NCI-H82 (cell line): ENCODE measurements at places on chromosomes 5 and 9.

DNA sequence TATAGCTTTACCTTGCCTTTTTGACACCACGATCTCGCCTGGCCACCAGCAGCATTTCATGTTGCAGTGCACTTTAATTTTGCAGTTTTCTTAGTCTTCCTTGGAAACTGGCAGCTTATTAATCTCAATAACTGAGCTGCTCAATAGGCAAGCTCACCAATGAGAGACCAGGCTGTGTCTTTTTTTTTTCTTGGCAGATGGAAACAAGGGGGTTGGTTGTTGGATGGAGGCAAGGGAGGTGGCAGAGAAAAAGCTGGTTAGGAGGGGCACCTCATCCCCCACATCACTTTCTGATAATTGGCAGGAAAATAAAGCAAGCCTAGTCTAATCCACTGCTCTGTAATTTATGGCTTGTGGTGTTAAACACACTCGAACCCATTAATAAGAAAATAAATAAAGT is 324.5 kb upstream of the WWC1 start:
- DNase-seq = peak; percentile 63

- DNase-seq = peak; percentile 36
Measured at GRCh38 chr9:77512876-77513275, 135.2 kb downstream of the GNA14 start.

GRCh38 chr9:132662152-132662945 is 7.4 kb downstream of the DDX31 start:
- DNase-seq = no peak

DNA sequence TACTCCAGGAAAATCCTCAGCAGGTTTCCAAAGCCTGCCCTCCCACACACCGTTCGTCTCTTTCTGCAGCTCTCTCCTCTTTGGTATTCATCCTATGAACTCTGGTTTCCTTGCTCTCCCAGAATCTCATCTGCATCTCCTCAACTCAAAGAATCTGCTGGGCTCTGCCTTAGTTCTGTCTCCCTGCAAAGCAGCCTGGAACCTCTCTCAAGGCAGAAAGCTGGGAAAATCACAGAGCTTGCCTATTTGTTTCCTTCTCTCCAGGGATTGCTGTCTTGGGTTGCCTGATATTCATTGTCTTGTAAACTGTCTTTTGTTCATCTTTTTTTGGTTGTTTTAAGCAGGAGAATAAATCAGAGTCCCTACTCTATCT is 5.3 kb upstream of the ERAP2 start:
- DNase-seq = no peak

DNA sequence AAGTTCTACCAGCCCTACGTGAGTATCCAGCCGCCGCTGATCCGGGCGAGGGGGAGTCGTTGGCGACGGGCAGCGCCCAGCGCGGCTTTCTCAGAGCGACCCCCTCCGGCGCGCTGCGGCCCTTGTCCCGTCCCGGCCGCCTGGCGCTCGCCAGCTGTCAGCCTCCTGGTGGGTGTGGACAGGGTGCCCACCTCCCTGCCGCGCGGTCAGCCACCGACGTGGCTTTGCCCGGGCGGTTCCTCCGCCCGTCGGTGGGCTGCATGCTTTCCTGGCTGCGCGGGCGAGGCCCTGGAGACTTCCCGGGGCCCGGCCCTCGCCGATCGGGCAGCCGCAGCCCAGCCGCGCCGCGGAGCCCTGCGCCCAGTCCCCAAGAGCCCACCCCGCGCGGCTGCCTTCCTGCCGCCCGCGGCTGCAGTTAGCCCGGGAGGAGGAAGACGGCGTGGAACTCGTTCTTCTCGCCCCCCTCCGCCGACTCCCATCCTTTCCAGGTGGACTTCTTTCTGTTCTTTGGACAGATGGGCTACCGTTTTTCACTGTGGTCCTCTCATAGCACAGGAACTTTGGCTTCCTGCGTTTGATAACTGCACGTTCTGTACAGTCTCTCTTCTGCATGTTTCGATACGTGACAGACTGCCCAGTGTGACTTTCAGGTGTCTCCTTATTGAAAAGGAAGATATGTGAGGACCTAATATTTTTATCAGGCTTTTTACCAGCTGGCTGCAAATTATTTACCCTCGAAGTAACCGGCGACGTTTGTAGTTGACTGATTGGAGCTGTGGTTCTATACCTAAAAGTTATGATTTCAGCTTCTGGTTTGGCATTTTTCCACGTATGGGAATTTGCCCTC is 577 bp downstream of the AP3S1 start:
- peak; percentile 89 for DNase-seq

GRCh38 chr9:101673642-101674041 is 64.8 kb downstream of the GRIN3A start:
- DNase-seq = no peak

- peak; percentile 29 for DNase-seq
Measured at GRCh38 chr5:137147346-137147745, 351.8 kb downstream of the SPOCK1 start.

GRCh38 chr5:95899829-95900228 is 61.8 kb downstream of the ELL2 start:
- no peak for DNase-seq

GRCh38 chr9:34195143-34195542 is 16.3 kb downstream of the UBAP1 start:
- DNase-seq = no peak

- DNase-seq = peak; percentile 30
Measured at GRCh38 chr9:70120834-70121510, 77.3 kb downstream of the MAMDC2 start.

- DNase-seq = peak; percentile 90
Measured at GRCh38 chr9:105046907-105047741, 119.2 kb upstream of the ABCA1 start.

GRCh38 chr5:159342840-159343239 is 12.6 kb upstream of the IL12B start:
- DNase-seq = no peak

DNA sequence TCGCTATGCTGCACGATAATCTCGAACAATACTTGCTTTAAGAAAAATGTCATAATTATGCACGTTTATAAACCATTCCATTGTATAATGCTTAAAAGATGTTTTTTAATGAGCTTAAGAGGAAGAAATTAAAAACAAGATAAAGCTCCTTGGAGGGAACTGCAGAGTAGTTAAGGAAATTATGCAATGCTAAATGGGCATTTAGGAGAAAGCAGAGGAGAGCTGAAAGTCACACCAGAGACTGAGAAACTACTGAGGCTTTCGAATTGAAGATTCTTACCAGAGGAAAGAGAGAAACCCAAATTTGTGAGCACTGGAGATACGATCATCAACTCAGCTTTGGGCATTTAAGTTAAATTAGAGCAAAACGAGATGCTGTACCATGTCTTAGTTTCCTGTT is 119.4 kb downstream of the CDH10 start:
- DNase-seq = no peak

- no peak for DNase-seq
Measured at GRCh38 chr5:157285310-157286035, 19.6 kb downstream of the CYFIP2 start.

DNA sequence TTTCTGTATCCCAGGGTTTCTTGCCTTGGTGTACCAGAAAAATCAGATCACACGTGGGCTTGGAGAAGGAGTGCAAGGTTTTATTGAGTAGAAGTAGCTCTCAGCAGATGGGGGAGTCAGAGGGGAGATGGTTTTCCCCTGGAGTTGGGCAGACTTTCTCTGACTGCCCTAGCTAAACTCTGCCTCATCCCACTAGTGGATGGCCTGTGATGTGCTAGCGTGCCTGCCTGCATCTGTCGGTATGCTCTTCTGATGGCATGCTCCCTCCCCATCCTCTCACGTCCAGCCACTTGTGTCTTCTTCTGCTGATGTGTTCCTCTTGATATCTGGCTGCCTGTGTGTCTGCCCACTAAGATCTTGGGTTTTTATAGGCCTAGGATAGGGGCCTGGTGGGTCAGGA is 616.1 kb upstream of the RGMB start:
- no peak for DNase-seq

DNA sequence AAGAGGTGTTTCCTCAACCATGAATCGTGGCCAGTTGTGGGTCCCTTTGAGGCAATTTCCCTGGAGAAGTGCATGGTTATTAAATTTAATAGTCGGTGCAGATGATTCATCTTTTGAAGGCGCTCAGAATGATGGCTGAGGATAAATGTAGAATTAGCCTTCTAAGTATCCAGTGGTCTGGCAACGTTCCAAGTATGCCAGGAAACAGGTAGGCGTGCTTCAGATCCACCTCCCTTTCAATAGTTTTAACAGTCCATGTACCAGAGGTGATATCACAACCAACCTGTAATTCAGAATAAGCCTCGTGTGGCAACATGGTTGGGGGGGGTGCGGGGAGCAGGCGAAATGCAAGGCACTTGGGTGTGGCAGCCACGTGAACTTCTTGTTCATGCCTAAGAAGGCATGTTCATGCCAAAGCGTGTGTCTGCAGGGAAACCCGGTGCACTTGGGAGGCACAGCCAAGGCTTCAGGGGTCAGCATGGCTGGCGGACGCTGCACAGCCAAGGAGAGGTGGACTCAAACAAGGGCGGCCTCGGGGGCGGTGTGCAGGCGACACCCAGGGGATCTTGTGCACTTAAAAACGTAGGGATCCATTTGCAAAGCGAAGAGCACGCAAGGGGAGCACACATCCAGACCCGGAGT is 5.2 kb upstream of the NKD2 start:
- peak; percentile 13 for DNase-seq

DNA sequence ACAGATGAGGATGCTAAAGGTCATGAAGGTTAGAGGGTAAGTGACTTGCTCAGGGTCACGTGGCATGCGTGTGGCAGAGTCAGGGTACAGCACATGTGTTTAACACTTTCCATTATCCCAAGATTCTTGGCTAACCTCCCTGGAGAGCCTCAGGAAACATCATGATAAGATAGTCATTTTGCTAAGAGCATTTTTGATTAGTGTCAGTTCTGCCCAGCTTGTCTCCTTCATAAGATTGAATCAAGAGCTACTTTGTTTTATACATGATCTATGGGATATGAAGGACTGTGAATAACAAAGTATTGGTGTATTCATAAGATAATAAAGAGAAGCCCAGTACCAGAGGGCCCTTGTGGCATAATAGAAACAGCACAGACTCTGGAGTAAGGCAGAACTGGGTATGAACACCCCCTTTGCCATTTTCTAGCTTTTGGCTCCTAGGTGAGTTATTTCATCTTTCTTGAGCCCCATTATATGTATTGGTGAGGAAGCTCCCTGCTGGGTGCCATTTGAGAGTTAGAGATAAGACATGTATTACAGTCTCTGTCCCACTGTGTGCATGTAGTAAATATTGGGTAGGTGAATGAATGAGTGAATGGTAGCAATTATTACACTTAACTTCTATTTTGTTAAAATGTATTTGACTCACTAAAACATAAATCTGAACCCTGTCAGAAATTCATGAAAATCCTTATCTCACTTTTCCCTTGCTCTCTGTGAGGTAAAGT is 16.1 kb downstream of the PTPDC1 start:
- no peak for DNase-seq

GRCh38 chr9:119179701-119180100 is 189.5 kb downstream of the BRINP1 start:
- no peak for DNase-seq

- peak; percentile 91 for DNase-seq
Measured at GRCh38 chr9:79104951-79105350, 466.8 kb upstream of the TLE4 start.

DNA sequence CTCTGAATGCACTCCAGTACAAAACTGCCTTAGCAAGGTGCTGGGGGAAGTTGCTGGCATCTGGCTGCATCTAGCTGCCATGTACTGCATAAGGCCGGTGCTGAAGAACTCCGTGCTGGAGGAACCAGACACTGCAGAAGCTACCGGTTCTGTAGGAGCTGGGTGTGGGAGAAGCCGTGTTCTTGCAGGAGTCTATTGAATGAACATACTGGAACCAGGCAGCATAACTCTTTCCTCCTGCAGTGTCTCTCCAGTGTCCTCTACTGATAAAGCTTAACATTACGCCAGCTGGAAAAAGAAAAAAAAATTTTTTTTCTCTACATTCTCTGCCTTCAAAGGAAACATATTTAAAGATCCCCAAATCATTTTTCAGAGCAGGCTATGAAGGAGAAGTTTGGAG is 38.5 kb downstream of the VPS13A start:
- DNase-seq = no peak

GRCh38 chr5:94746731-94747124 is 128.3 kb downstream of the SLF1 start:
- DNase-seq = no peak

GRCh38 chr5:135539430-135540005 is 3.8 kb upstream of the NEUROG1 start:
- no peak for DNase-seq

DNA sequence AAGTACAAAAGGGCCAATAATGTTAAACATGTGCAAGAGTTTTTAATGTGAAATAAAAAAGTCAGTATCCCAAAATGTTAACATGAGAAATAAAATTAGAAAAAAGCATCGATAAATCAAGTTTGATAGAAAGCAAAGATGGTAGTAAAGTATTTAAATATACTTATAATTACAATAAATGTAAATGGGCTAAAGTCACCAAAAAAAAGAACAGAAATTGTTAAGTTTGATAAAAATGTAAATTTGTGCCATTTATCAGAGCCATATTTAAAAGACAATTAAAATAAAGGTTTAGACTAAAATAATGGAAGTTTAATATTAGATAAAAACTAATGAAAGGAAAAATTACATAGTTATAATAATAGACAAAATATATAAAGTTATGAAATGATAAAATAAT is 500.5 kb downstream of the TMEM232 start:
- DNase-seq = no peak

DNA sequence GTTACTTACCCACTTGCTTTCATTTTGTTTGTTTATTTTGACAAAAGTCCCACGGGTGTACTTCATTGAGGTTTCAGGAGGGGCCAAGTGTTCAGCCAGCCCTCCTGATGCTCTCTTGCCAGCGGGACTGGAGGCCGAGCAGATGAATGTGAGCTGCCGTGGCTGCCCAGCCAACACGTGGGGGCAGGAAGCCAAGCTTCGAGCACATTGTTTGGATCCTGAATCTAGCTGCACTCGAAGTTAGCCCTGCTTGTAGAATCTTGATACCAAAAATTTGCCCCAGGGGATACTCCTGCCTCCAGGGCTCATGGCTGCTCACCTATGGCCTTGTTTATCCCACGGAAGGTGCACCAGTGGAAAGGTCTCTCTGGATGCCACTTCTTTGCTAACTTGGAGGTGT is 49.3 kb downstream of the RASGEF1C start:
- DNase-seq = no peak

- DNase-seq = peak; percentile 79
Measured at GRCh38 chr5:123134653-123135181, 45.7 kb downstream of the PRDM6 start.

DNA sequence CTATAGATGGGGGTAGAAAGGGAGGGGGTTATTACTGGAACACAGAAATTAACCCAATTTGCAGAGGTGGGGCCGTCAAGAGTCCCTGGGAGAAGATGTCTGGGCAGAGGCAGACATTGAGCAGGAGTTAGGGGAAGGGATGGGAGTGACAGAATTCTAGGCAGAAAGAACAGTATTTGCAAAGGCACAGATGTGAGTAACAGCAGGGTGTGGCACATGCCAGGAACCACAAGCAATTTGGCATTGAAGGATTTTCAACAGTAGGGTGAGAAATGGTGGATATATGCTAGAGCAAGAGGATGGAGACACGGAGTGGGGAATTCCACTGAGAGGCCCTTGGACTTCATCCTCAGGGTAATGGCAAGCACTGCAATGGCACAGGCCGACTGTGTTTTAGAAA is 71.6 kb upstream of the FRRS1L start:
- DNase-seq = no peak
